Activated naive CD8-positive, alpha-beta T cell treated with anti-CD3 and anti-CD28 coated beads, Interleukin-2, amount 50 U/mL, for 24 hours (primary cell): ENCODE measurements at places on chromosomes 6 and 20.

DNA sequence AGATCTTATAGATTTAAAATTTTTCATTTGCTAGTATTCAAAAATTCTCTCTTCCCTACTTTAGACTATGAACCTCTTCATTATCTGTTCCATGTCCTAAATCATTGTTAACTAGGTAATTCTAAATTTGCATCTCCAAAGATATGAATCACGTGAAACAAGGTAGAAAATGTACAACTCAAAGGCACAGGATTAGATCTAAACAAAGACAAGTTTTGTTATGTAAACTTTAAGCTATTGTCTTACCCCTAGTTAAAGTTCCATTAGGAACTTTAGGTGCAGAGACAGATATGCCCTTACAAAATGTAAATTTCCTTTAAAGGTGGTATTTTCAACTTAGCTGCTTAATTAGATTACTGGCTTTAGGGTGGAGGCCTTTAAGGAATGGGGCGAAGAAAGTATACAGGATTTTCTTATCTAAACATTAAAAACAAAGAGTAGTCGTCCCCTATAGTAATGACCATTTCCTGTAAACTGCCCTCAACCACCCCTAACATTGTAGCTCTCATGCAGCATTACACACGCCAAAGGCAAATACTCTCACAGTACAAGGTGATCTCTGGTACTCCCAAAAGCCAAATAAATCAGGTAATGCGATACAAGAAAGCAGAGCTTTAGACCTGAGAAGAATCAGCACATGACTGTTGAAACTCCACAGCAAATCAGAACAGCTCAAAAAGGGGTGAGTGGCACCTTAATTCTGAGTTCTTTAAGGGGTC, 57.4 kb upstream of the MRAP2 start:
- DNase-seq, result no peak

DNA sequence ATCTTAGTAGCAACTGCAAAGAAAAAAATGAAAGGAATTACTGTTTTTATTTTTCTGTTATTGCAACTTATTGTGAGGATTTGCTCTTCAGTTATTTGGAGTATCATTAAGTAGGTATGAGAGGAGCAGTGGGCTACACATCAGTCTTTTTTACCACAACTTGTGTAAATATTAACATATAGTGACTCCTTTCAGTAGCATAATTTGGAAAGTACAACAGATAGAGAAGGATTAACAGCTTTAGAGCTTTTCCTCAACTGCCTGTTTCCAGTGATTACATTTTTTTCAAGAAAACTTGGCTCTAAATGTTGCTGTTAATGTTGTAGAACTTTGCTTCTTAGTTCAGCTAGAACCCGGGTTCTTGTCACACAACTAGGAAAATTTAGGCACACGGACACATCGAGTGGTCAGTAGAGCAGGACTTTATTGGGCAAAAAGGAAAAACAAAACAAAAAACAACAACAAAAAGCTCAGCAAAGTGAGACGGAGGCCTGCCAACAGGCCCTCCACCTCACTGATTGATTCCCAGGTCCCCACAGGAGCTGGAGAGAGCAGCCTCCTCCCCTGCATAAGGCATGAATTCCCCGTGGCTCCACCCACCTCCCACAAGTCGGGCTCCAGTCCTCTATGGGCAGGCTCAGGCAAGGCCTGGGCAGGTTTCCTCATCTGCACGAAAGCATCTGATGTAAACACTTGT, 75.1 kb downstream of the ADGRG6 start:
- no peak for DNase-seq

DNA sequence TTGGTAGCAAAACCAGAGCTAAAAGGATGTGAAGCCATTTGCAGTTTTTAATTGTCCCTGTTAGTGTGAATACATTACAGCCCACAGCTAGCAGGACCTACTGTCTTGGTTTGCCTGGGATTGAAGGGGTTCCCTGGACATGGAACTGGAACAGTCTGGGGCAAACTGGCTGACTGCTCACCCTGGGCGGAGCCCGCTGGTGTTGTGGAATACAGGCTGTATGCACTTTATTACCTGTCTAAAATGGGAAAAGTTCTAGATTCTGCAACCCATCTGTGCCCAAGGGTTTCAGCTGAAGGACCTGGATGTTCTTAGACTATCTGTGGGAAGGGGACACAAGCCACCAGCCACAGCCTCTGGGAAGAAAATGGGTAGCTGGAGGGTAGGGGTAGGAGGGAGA, 12.2 kb upstream of the CDKN1A start:
- DNase-seq, result no peak

DNA sequence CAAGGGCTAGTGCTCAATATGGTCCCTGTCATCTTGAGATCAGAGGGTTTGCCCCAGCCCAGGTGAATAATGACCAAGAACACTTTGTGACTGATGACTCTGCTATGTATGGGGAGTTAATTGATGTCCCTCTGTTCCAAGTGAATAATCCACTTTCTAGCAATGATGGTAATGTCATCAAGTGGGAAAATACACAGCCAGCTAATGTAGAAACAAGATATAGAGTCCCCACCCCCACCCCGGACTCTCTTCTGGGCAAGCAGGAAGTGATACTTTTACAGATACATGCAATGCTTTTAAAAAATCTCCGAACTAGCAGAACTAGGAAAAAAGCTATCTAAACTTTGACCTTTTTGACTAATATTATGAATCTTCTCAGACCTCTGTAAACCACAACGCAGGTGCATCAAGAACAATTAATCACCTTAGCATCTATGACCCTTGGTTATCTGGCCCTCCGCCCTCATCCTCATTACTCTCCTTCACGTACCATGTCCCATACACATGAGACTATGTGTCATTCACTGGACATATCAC, 30.5 kb downstream of the CNR1 start:
- DNase-seq, result no peak

GRCh38 chr6:104653781-104654180, 205.9 kb downstream of the HACE1 start:
- no peak for DNase-seq

- DNase-seq, result no peak
Observed at GRCh38 chr20:50380697-50381040, 129.5 kb upstream of the PTPN1 start.

GRCh38 chr6:127365874-127366273, 22.5 kb upstream of the ECHDC1 start:
- no peak for DNase-seq

DNA sequence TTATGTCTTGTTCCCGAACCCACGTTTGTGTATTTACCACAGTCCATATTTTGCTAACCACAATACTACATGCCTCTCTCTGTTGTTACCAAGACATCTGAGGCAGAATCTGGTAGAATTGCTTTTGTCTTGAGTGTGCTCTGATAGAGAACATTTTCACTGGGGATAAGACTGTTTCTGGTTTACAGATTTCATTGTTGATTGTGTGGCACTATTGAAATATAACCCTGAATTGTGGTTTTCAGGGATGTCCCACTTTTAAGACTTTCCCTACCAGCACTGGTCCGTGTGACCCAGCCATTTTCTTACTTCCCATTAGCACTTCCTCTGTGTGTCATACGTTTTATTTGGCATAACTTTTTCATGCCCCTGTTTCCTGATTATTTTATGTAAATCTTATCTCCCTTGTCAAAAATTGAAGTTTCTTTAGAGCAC, 12.2 kb downstream of the NCOA7 start:
- DNase-seq, result no peak

DNA sequence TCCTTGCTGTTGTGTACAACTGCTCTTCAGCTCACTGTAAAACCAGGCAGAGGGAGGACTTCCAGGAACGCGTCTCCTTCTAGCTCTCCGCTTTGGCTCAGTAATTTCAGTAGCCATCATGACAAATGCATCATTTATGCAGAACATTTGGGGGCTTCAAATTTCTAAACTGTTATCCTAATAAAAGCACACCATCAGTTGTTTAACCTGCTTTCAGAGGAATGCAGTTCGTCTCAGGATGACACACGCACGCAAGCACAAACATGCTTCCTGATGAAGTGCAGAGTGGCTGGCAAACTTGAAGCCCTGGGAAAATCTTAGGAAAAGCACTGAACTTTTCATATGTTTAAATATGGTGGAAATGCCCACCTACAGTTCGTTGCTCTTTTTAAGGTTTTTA, 24.4 kb downstream of the SLC22A23 start:
- no peak for DNase-seq

DNA sequence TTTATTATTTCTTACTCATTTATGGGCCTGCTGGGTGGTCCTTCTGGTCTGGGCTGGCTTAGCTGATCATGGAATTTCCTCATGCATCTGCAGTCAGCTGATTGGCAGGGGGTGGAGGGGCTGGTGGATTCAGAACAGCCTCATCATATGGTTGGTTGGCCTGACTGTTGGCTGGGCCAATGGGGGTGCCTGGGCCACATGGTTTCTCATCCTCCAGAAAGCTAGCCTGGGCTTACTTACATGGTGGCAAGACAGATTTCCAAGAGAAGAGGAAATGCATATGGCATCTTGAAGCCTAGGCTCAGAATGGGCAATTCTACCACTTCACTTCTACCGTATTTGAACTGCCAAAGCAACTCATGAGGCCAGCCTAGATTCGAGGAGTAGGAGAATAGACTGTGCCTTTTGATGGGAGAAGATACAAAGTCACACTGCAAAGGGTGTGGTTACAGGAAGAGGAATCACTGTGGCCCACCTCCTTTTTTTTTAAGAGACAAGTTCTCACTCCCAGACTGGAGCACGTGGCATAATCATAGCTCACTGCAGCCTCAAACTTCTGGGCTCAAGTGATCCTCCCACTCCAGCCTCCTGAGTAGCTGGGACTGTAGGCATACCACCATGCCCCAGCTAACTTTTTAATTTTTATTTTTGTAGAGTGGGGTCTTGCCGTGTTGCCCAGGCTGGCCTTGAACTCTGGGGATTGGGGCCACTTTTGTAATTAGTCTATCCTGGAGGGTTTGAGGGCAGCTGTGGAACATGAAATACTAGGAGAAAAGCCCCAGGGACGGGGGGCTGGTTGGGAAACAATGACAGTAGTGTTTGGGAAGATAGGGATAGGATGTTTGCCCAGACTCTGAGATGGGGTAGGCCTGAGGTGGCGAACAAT, 47.6 kb upstream of the RNF24 start:
- DNase-seq, result no peak

- no peak for DNase-seq
Observed at GRCh38 chr20:50196248-50196647, 5.6 kb downstream of the CEBPB start.

DNA sequence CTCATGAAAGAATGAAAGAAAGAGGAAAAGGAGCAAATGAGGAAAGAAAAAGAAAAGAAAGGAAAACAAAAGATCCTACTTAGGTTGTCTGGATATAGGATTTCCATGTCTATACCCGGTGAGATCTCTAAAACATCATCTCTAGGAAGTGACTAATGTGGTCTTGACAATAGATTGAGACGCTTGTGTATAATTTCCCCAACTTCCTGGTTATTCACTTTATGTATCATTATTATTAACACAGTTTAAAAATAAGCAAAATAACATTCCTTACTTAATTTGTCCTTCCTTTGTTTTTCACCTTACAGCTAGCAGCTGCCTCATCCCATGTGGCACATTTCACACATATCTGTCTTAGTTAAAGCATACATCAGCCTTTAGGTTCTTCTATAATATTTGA, 27.0 kb downstream of the LAMA4 start:
- no peak for DNase-seq
